ENCODE measurements at places on chromosomes 6 and 20.

DNA sequence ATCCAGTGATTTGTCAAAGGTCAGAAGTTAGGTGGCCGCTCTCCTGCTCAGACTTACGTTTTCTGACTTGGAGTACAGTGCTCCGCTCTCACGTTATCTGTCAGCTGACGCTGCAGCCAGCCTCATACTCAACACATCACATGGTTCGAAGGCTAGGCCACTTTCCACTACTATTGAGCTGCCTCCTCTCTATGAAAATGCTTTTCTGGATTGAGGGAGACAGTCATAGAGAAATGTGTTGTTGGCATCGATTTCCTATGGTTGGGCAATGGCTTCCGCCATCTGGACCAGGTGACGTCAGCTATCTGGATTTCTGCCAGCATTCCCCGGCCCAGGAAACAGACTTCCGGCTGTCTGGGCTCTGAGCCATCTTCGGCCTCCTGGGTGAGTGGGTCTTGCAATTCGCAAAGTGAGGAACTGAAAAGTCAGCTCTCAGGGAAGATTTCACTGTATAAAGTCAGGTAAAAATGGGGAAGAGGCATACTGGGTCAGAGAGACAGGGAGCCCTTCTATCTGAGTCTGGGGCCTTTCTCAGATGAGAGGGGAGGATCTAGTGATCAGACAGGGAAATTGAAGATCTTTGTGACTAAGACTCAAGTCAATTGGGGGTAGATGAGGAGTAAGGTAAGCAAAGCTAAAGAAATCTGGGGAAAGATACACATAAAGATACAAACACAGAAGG is 37.5 kb upstream of the IER3 start:
- peak; percentile 65 for DNase-seq

DNA sequence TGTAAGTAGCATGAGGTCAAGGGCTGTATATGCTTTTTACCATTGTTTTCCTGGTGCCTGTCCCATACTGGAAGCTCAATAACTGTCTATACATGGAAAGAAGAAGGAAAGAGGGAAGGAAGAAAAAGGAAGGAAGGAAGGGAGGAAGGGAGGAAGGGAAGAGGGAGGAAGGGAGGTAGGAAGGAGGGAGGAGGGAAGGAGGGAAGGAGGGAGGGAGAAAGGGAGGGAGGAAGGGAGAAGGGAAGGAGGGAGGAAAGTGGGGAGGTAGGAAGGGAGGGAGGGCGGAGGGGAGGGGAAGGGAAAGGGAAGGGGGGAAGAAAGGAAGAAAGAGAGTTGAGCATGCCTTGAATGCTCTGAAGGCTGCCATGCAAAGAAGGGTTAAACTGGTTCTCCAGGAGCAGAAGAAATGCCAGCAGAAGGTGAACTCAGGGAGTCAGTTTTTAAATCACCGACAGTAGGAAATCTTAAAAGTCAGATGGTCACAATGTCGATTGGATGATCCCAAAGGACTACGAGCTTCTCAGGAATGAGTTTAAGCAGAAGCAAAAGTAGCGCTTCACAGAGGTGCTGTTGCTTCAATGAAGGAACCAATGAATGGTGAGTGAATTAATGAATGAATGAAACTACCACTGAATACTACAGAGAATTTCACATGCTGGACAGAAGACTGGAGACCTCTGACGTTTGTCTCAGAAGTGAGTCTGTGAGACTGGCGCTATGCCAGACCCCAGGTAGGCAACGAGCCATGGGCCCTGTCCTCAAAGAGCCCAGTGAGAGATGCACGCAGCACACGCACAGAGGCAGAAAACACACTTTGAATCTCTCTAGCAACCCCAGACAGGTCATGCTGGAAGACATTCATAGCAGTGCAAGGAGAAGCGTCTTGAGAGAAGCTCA is 117.6 kb downstream of the MRPL14 start:
- DNase-seq, result no peak

DNA sequence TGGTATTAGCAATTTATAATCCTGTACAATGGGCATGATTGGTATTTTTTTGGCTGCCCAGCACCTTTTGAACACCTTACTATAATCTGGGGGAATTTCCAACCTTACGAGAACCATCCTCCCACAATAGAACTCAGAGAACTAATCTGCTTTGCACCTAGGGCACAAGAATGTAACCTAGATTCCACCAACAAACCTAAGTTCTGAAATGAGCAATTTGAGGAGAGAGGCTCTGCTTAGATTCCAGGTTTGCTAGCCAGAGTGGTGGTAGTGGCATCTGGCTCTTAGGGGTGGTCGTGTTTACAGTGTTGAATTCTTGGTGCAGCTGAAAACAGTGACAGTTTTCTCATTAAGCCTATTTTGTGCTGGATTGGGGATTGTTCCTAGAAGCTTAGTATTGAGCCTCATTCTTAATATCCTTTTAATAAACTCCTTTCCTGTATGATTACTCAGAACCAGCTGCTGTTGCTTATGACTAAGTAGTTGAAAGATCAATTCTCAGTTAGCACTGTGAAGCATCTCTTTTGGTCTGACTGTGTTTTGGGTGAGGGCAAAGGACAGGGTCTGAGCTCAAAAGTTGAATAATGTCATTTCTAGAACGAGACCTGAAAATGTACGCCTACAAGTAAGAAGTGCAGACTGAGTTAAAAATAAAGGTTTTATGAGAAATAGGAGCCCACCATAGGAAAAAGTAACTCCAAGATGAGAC is 385.6 kb downstream of the CDKAL1 start:
- no peak for DNase-seq

- DNase-seq, result no peak
These were observed 1.3 kb downstream of the SSTR4 start for GRCh38 chr20:23036371-23036770.

Measured in B cell (primary cell).